ENCODE measurements at places on chromosomes 2 and 18.

GRCh38 chr18:741931-742512 lies 29.6 kb upstream of the ENOSF1 start:
- DNase-seq: no peak

DNA sequence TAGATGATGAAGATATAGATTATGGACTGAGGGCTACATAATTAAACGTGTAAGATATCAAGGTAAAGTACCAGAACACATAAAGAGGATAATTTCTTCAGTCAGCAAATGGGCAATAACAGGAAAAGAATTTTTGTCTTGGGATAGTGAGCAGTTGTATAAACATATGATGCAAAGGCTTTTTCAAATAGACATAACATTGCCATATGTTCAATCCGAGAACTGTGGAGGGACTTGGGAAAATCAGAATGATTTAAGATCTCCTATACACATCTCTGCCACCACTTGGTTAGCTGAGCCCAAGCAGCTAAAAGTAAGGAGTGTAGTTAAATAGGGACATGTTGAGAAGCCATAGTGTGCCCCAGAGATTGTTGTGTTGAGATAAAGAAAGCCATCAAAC lies 287.6 kb upstream of the ZNF521 start:
- DNase-seq: no peak

GRCh38 chr2:233674995-233675394 lies 3.3 kb downstream of the UGT1A9 start:
- DNase-seq: no peak

DNA sequence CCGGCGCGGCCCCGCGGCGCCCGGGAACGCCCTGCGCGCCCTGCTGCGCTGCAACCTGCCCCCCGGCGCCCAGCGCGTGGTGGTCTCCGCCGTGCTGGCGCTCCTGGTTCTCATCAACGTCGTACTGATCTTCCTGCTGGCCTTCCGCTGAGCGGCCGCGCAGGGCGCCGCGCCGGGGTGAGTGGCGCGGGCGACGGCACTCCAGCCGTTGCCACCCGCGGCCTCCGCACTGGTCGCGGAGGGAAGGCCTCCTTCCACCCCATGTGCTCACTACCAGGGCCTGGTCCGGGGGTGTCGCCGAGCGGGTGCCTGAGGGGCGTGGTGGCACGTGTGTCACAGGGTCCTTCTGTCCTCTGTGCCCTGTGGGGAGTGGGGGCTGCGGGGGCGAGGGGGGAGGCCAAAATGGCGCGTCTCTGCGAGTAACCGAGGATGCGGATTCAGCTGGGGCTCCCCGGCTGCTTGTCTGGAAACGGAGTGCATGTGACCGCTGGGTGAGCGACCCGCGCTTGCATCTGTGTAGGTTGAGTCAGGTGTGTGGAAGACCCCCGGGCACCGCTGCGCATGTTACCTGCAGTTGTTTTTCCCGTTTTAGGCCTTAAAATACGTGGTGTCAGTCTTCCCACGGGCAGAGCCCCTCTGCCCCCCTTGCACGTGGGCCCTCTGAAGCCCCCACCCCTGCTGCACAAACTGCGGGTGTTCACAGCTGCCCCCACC lies 58.0 kb downstream of the FAM168B start:
- no peak for DNase-seq

GRCh38 chr2:1476617-1477195 lies 63.4 kb downstream of the TPO start:
- no peak for DNase-seq

DNA sequence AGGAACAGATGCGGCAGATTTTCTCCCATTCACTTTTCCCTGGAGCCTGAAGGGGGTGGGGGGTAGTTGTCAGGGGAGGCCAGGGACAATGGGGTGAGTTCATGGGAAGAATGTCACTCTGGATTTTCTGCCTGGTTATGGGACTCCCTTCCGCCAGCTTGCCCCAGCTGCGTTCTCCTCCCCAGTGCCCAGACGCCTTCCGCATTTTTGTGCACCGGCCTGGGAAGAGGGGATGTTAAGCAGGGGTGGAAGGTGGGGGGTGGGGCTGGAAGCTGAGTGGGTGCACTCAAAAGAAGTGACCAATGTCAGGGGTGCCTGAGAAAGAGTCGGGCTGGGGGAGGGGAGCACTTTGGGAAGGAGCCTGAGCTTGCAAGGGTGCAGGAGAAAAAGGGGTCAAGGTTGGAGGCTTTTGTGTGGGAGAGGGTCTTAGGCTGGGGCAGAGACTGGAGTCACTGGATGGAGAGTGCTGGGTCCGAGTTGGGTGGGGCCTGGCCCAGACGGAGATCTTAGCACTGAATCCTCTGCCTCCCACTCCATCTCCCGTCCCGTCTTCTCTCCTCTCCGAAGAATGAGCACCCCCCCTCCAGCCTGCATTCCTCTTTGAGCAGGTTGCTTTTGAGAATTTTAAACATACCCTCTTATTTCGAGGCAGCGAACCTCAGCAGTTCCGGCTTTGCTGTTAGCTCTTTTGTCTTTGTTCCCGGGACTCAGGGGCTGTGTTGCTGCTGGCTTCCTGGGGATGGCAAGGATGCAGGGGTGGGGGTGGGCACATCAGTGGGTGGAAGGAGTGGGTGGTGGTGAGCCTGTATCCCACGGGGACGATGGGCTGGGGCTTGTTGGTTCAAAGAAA lies 2.7 kb downstream of the IGFBP2 start:
- no peak for DNase-seq

GRCh38 chr2:186201371-186201770 lies 284.7 kb upstream of the ZC3H15 start:
- DNase-seq: no peak

GRCh38 chr2:3044587-3045317 lies 332.9 kb downstream of the EIPR1 start:
- DNase-seq: no peak

DNA sequence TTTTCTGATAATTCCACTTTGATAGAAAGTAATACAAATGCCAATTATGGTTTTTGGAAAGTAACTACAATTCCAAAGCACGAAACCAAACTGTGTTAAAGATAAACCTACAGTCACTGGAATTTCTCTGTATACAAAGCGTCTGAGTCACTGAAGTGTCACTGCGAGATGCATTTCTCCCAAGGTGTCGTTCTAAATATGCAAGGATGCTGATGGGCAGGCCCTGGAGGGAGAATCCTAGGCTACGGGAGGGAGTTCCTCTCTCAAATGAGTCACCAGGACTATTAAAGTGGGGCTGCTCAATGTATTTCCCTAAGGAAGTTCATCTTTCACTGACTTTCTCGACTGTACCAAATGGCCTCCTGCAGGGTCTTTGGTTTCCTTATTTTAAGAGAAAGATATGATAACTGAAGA lies 163.8 kb upstream of the STK17B start:
- no peak for DNase-seq

- no peak for DNase-seq
Measured at GRCh38 chr2:212135739-212136138, 402.9 kb downstream of the ERBB4 start.

DNA sequence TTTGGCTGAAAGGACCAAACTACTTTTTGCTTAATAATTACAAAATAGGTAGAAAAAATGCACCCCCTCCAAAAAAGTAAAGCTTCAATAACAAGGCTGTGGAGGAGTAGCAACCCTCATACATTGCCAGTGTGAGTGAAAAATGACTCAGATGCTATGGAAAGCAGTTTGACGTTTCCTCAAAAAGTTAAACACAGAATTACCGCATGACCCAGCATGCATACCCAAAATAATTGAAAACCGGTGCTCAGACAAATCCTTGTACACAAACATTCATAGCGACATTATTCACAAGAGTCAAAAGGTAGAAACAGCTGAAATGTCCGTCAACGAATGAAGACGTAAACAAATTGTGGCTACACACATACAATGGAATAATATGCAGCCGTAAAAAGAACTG lies 38.8 kb upstream of the DAPL1 start:
- no peak for DNase-seq

DNA sequence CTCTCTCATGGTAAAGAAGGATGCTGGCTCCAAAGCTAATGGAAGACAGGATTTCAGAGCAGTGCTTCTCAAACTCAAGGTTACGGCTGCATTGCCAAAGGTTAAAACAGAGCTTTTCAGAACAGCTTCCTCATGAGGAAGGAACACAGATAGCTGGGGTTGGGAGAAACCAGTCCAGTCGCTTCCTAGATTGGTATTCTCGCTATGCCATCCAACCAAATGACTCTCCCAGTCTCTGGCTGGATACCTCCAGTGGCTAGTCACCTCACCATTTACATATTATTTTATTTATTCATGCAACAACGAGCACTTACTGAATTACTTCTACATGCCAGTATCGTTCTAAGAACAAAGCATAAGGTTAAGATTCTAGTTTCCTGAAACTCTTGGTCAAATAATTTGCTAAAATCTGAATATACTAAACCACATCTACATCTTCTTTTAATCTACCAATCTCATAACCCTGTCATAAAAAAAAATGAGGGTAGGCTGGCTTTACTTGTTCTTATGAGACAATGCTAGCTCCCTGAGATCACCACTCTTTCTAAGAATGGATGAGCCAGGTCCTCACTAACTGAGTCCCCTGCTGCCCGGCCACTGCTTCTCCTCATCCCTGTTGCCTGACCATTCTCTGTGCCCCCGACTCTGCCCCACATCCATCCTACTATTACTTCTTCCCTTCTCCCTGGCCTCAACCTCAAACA lies 20.4 kb downstream of the KDSR start:
- no peak for DNase-seq

- DNase-seq: no peak
Measured at GRCh38 chr2:52260904-52261303, 1229.0 kb upstream of the NRXN1 start.

DNA sequence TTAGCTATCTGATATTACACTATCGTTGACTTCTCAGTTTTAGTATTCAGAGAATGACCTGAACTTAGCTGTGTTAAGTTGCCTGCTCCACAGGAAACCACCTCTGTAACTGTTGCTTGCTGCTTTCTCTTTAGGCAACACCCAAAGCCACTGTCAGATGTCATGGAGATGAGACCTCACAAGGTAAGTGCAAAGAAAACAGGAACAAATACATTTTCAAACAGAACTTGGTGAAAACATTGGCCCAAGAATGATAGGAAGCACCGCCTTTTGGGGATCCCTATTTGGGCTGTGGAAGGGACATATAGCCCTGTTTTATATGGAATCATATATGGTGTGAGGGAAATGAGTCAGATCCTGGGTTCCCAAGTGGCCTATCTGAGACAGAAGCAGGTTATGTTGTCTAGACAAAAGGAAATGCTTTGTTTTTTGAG lies 143.4 kb downstream of the UBE2E3 start:
- no peak for DNase-seq

GRCh38 chr2:196170213-196170605 lies 1.2 kb downstream of the STK17B start:
- DNase-seq: no peak

- DNase-seq: no peak
Measured at GRCh38 chr2:22600156-22600555, 784.8 kb upstream of the KLHL29 start.

- no peak for DNase-seq
Measured at GRCh38 chr18:56096861-56097260, 508.9 kb upstream of the TCF4 start.

GRCh38 chr2:17627434-17627833 lies 86.9 kb downstream of the VSNL1 start:
- no peak for DNase-seq

- no peak for DNase-seq
Measured at GRCh38 chr18:54684784-54685183, 93.7 kb downstream of the DYNAP start.

GRCh38 chr2:171150694-171151285 lies 9.9 kb downstream of the TLK1 start:
- no peak for DNase-seq

GRCh38 chr2:218290316-218291261 lies 1.7 kb downstream of the TMBIM1 start:
- no peak for DNase-seq

DNA sequence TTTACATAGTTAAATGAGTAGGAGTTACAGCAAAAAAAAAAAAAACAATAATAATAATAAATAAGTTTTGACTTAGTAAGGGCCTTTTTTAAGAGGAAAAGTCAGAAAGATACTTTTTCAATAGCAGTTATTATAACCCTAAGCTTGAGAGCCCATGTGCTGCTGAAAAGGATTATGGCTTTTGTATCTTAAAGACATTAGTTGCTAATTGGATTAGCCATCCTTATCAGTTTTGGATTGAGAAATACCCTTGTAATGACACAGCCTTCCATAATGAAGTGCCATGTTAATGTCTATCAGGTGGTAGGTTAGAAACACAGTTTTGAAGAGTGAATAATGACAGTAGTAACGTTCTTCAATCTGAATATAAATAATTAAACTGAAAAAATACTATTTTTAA lies 554.0 kb downstream of the RIT2 start:
- no peak for DNase-seq

GRCh38 chr2:236871500-236872001 lies 214.1 kb upstream of the COPS8 start:
- DNase-seq: no peak

DNA sequence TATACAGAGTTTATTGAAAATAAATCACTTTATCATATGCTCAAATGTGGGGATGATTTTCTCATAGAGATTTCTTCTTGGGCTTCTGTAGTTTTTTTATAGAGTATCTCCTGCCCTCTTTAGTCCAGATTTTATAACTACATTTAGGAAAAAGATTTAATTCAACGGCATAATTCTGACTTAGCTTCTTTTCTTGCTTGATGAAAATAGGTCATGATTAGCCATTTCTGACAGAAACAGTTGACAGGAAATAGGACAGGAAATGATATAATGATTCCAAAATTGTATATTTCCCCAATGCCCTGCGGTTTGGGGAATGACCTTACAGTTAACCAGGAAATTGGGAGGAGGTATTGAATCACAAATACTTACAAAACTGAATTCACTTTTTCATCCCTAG lies 1531.9 kb upstream of the ACVR2A start:
- DNase-seq: no peak
